Islet precursor cell (in vitro differentiated cells): ENCODE measurements at places on chromosomes 6 and 20.

DNA sequence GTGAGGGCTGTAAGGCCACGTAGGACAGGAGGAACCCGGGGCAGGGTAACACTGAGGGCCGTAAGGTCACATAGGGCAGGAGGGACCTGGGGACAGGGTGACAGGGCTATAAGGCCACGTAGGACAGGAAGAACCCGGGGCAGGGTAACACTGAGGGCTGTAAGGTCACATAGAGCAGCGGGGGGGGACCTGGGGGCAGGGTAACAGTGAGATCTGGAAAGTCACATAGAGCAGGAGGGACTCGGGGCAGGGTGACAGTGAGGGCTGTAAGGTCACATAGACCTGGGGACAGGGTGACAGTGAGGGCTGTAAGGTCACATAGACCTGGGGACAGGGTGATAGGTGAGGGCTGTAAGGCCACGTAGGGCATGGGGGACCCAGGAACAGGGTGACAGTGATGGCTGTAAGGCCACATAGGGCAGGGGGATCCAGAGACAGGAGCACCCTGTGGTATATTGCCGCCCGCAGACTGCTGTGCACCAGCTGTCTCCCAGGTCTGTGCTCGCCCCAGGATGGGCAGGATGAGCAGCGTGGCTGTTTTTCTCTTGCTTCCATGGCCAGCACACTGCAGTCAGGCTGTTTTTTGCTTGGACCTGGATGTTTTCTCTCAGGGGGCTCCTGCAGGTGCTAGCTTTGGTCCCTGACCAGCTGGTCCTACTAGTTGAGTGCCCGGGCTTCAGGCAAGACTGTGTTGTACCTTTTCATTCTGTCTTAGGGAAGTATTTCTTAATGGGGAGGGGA lies 55.7 kb downstream of the SYTL3 start:
- DNase-seq = no peak

GRCh38 chr20:49052334-49052733 lies 6.2 kb downstream of the CSE1L start:
- DNase-seq = peak; percentile 72

DNA sequence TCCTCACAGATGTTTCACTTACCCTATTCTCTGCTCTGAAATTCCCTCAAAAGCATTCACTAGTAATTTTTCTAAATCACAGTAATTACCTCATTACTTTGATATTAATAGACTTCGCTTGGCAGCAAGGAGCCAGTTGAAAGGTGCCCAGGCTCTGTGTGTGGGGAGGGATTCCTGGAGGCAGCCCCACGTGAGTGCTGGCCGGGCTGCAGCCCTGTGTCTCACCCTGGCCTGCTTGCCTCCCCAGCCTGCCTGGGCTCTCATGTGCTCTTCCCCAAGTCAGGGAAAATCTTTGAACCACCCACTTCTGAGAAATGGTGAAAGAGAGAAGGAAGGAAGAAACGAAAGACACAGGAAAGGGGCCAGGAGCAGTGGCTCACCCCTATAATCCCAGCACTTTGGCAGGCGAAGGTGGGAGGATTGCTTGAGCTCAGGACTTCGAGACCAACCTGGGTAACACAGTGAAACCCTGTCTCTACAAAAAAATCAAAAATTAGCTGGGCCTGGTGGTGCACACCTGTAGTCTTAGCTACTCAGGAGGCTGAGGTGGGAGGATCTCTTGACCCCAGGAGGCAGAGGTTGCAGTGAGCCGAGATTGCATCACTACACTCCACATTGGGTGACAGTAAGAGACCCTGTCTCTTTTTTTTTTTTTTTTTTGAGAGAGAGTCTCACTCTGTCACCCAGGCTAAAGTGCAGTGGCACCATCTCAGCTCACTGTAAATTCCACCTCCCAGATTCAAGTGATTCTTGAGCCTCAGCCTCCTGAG lies 20.0 kb upstream of the SNTA1 start:
- DNase-seq = no peak

GRCh38 chr6:125749865-125750691 lies 646 bp downstream of the HEY2 start:
- DNase-seq = peak; percentile 68

- DNase-seq = no peak
These were observed 18.3 kb downstream of the COL9A3 start for GRCh38 chr20:62834967-62835730.

DNA sequence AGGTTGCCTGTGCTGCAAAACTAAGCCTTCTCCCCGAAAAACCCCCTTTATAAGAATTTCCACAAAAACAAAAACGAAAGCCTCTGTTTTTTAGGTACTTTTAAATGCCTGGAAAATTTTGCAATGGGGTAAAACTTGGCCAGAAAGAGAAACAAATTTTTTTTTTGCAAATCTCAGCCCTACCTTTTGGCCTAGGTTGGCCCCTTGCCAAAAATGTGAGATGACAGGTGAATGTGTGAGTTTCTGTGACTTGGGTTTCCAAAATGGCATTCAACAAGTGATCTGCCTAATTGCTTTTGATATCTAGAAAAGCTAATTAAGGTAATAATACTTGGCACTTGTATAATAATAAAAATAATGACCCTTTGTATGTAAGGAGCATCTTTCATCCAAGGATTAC lies 48.4 kb downstream of the MAFB start:
- no peak for DNase-seq

GRCh38 chr6:139146317-139146726 lies 11.4 kb downstream of the HECA start:
- DNase-seq = no peak

DNA sequence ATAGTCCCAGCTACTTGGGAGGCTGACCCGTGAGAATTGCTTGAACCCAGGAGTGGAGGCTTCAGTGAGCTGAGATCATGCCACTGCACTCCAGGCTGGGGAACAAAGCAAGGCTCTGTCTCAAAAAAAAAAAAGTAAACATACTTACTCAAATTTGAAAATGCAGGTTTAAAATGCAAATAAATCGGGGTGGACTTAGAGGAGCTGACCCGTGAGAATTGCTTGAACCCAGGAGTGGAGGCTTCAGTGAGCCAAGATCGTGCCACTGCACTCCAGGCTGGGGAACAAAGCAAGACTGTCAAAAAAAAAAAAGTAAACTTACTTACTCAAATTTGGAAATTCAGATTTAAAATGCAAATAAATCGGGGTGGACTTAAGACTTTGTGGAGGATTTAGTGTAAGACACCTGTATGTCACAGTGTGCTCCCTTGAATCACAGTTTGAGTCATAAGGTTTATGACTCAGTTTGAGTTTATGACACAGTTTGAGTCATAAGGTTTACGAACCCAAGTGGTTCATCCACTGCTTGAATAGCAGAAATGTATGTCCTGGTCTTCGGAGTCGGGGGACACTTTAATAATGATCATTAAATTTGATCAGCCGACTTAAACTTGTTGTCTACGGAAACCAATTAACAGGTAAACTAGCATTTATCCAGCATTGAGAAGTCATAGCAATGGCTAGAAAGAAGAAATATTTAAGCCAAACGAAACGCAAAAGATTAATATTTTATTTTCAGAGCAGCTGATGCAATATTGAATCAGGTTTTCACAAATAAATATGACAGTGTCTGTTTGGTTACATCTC lies 6.8 kb upstream of the MRPS10 start:
- DNase-seq = no peak

- no peak for DNase-seq
These were observed 729.4 kb downstream of the HACE1 start for GRCh38 chr6:104130343-104130742.

DNA sequence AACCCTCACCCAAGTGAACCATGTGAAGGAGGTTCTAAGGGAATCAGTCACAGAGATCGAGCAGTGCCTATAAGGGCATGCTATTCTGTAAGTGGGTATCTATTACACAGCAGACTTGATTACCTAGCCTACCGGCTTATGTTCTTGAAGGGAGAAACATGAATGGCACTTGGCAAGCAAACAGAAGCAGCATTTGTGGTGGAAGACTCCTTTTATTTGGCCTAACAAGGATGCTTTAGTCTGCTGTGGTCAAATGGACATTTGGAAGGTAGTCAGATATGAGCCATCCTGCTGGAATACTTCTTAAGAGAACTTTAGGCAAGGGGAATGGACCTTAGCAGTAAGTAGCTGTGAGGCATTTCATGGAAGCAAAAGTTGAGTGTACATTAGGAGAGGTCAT lies 126.3 kb downstream of the COL12A1 start:
- DNase-seq = no peak

DNA sequence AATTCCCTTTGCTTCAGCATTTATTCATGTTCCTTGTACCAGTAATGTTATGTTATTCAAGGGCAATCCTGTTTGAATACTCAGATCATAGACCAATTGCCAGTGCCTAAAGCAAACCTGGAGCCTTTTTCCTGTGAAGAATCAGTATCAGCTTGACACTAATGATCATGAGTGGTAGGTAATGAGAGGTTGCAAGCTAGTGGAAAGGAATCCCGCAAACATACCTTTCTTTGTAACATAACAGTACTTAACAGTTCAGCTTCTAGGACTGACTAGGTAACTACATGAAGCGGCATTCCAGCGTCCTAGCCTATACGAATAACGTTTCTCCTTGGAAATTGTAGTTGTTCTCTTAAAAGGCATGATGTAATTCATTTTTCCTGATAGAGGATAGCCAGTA lies 253.7 kb downstream of the TMEM242 start:
- peak; percentile 61 for DNase-seq

GRCh38 chr6:470901-471448 lies 79.4 kb downstream of the IRF4 start:
- no peak for DNase-seq

DNA sequence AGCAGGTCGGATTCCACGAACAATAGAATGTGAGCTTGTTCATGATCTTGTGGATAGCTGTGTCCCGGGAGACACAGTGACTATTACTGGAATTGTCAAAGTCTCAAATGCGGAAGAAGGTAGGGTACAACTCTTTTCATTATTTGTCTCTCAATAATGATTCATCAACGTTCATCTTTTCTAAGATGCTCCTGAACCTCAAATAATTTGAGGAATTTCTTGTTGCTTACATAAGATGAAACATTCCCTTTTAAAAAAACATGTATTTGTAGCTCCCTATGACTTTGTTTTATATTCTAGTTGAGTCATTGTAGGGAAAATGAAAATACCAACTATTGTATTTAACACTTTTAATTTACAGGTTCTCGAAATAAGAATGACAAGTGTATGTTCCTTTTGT lies 17.0 kb downstream of the MCM8 start:
- no peak for DNase-seq

- DNase-seq = no peak
These were observed 20.1 kb downstream of the SAMD5 start for GRCh38 chr6:147528511-147529145.

- peak; percentile 73 for DNase-seq
These were observed 100.1 kb downstream of the TNFRSF21 start for GRCh38 chr6:47209632-47210031.

- no peak for DNase-seq
These were observed 46.7 kb downstream of the RNF217 start for GRCh38 chr6:125008957-125009356.

DNA sequence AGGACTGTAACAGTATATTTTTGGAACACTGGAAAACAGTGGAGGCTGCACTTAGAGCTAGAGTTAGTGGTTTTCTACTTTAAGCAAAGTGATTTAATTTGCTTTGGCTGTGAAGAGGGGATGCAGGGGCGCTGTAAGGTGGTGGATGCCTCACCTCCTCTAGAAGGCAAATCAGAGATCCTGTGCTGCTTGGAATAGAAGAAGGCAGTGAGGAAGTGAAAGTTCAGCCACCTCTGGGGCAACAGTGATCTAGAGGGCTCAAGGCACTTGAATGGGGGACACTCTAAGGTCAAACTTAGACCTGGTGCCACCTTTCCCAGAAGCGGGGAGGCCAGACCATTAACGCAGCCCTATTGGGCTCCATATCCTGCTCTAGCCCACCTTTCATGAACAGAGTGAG lies 19.0 kb upstream of the SNRPB2 start:
- DNase-seq = no peak

- DNase-seq = peak; percentile 68
These were observed 658 bp downstream of the HTR1B start for GRCh38 chr6:77462359-77463307.
